ENCODE measurements at places on chromosomes 1 and 21.

- no peak for DNase-seq
Observed at GRCh38 chr1:68791800-68792199, 294.9 kb upstream of the DEPDC1 start.

GRCh38 chr1:156821801-156822200, 5.2 kb upstream of the SH2D2A start:
- DNase-seq, result no peak

DNA sequence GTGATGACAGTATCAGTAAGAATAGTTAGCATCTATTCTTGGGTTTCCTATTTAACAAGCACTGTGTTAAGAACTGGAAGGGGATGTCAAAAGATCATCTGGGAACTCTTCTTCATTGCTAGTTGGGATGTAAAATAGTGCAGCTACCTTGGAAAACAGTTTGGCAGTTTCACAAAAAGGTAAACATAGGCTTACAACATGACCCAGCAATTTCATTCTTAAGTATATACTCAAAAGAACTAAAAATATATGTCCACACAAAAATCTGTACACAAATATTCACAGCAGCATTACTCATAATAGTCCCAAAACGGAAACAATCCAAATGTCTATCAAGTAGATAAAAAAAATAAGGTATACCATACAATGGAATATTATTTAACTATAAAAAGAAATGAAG, 45.7 kb downstream of the DIPK1A start:
- no peak for DNase-seq

- DNase-seq, result no peak
Observed at GRCh38 chr21:36901575-36901974, 64.9 kb downstream of the HLCS start.
